G401 (cell line): ENCODE measurements at places on chromosomes 1 and 21. TPM values are rescaled to one million over a fixed set of nuclear protein-coding genes. Genes with fewer than 3 reads are reported as not detected.

- no peak for DNase-seq
These were observed 87.4 kb downstream of the ROR1 start for GRCh38 chr1:63861052-63861691.

DNA sequence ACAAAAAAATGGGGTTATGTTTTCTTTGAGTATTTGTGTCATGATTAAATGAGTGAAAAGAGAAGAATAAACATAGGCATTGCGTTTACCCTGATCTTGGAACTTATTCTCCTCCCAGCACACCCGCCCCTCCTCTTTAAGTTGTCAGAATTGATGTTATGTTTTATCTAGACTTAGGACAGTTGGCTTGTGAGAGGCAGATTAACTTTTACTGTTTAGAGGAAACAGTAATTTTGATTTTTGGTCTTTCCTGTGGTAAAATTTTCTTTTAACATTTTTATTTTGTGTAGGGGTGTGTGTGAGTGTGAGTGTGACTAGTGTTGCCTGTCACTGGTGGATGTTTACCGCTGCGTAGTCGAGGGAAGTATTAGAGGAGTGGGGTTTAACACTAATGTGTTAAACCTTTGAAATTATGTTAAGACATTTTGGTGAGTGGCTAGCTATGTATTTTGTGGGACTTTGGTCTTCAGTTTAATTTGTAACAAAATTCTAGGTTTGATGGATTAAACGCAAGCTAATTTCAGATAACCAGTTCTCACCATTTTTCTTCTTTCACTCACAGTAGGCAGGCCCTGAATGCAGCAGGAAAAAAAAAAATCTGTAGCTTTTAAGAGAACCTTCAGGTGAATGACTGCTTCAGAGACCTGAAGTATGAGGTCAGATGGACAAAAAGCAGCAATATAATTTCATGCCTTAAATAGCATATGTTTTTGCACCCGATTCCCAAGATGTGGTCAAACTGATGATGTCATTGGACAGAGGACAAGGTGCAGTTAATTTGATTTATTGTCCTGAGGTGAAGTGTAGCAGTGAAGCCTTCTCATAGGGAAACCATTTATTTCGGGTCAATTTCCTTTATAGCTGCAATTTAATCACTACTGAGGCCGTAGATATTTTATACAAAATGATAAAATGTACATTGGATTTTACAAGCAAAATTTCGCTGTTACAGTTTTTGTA, 2.7 kb downstream of the POU2F1 start:
- DNase-seq = peak; percentile 46

Gene ZNF593OS
- not detected in 2 replicates for total RNA-seq

GRCh38 chr1:147272042-147272441, 29.6 kb downstream of the CHD1L start:
- DNase-seq = no peak

Gene SEC16B
- 0.71 TPM in 1 of 2 replicates, not detected in the other for total RNA-seq

DNA sequence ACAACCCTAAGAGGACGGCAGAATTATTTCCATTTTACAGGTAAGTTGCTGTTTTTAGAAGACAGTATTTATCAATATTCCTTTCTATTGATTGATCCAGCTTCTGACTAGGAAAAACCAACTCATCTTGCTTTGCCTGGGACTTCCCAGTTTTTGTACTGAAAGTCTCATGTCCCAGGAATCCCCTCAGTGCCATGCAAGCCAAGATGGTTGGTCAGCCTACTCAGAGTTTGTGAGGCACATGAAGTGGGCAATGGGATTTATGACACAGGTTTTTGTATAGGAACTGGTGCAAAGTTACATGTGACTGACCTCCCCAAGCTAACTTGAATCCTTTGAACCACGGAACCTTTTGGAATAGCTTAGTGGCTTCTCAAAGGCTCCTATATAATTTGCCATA, 45.5 kb downstream of the GNG12 start:
- DNase-seq = no peak

GRCh38 chr21:42311816-42312625, 3.2 kb downstream of the TFF3 start:
- no peak for DNase-seq

- peak; percentile 20 for DNase-seq
These were observed 4.5 kb downstream of the HSPB7 start for GRCh38 chr1:16013220-16013907.

DNA sequence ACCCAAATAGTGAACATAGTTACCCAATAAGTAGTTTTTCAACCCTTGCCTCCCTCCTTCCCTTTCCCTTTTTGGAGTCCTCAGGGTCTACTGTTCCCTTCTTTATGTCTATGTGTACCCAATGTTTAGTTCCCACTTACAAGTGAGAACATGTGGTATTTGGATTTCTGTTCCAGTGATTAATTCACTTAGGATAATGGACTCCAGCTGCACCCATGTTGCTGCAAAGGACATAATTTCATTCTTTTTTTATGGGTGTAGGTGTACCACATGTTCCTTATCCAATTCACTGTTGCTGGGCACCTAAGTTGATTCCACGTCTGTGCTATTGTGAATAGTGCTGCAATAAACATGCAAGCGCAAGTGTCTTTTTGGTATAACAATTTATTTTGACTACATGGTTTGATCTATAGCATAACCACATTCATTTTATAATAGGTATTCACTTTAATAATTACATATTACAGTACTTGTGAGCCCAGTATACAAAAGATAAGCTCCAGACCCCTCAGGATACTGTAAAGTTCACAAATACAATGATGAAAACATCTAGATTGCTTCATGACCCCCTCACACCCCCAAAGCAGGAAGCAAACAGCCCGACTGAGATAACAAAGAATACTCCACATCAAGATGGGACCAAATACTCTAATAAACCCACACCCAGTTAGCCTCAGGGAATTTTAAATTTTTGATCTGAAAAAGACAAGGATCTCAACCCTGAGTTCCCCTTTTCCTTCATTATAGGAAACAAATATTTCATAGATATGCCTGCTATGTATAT, 45.3 kb downstream of the PUM1 start:
- no peak for DNase-seq

Gene DEPDC1
- total RNA-seq = 30.0 and 62.9 TPM in 2 replicates

GRCh38 chr1:109975718-109976117, 8.8 kb upstream of the AHCYL1 start:
- no peak for DNase-seq
